ENCODE measurements at places on chromosomes 6 and 20. TPM values are rescaled to one million over a fixed set of nuclear protein-coding genes. Genes with fewer than 3 reads are reported as not detected.

DNA sequence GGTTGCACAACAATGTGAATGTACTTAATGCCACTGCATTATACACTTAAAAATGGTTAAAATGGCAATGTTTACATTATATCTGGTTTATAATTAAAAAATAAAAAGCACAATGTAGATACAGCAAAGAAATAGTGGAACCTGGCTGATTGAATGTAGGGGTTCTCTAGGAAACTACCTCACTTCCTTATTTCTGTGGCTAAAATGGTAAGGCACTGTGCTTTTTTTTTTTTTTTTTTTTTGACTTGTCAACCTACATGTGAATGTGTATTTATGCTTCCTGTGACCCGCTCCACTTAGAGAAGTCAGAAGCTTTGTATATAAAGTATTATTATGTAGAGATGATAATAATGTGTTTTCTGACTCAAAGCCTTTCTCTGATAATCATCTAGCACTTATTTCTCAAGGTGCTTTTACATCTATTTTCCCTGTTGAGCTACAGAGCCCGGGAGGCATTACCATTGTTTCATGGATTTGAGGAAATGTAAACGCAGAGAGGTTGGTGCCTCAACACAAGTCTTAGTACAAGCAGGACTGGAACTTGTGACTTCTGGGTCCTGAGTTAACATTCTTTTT is 55.0 kb downstream of the SOX4 start:
- no peak overlapping the region for H3K27ac ChIP-seq
- no peak overlapping the region for H3K4me3 ChIP-seq
- peaks cover 5% of the 10 kb centered on the region for H3K36me3 ChIP-seq
- peaks cover 3% of the 10 kb centered on the region for H3K4me1 ChIP-seq

DNA sequence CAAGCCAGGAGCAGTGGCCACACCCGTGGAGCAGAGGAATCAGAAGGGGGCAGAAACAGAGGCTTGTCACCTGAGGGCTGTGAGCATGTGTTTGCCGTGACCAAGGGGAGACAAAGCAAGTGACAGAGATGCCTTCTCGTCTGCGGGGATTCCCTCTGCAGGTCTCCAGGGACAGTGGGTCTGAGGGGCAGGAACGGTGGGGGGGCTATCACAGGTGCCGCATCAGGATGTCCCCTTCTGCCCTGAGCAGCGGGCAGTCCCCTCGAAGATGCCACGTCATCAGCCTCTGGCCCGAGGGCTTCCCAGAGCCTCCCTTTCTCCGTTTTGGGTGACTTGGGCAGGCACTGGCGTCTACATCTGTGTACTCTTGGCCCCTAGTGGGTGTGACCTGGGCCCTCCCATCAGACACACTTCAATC is 338.7 kb downstream of the PREX1 start:
- no peaks in the 10 kb centered on the region for H3K4me1 ChIP-seq
- DNase-seq: no peak
- no peak overlapping the region for H3K4me3 ChIP-seq
- no peaks in the 10 kb centered on the region for H3K36me3 ChIP-seq

The ANKRD66 gene
- not detected for total RNA-seq

DNA sequence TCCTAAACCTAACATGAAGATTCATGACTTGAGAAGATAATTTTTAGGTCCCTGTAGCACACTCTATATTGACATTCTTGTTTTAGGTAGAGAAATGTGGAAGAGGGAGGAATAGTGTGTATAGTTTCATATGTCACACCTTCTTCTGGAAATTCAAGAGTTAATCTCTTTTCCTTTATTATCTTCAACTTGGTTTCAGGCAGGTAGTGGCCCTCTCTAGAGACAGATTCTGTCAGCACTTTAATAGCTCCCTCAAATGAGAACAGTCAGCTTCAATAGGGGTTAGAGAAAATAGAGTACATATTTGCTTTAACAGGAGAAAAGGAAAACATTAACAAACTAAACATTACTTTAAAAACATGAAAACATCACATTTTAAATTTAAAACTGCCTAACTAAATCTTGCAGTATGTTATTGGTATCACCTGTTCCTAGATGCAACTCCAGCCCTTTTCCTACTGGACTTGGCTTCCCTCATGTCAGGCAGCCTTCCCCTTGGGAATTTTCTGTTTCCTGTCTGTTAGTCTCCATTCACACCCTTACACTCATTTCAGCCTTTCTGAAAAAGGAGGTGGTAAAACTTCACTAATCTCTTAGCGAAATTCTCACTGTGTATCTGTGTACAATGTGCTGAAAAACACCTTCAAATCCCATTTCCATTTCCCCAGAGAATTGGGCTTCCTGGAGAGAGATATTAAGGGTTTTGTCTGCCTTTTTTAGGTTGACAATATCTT is 192.3 kb upstream of the RNF217 start:
- H3K4me1 ChIP-seq: peaks cover 5% of the 10 kb centered on the region
- H3K4me3 ChIP-seq: no peak overlapping the region
- DNase-seq: no peak
- no peak overlapping the region for H3K27ac ChIP-seq

The SOX18 gene
- 0.21 TPM for total RNA-seq

GRCh38 chr20:20455926-20456325 is 88.0 kb downstream of the INSM1 start:
- H3K27me3 ChIP-seq: no peaks in the 10 kb centered on the region
- no peak overlapping the region for H3K4me3 ChIP-seq
- no peak overlapping the region for H3K27ac ChIP-seq
- H3K36me3 ChIP-seq: no peaks in the 10 kb centered on the region
- DNase-seq: no peak

The MRPL2 gene
- 32.3 TPM for total RNA-seq

The LINC00237 gene
- 0.31 TPM for total RNA-seq

DNA sequence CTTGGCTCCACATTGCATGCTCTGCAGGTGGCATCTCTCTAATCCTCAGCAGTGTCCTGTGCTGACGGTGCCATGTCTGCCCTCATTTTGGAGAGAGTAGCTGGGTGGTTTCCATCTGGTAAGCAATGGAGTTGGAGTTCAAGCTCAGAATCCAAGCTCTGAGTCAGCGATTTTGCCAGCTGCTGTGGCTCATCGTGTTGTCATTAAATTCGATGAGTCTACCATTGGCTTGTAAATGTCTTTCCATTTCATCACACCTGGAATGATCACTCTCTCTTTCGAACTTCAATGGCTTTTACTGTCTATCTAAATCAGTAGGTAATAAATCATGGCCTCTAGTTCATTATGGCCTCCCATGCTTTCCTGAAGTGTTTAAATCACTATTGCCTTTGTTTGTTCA is 378.5 kb upstream of the TSHZ2 start:
- H3K36me3 ChIP-seq: no peaks in the 10 kb centered on the region
- H3K4me1 ChIP-seq: no peaks in the 10 kb centered on the region
- DNase-seq: no peak
- H3K27me3 ChIP-seq: no peaks in the 10 kb centered on the region
- no peak overlapping the region for H3K4me3 ChIP-seq
- H3K27ac ChIP-seq: no peak overlapping the region

DNA sequence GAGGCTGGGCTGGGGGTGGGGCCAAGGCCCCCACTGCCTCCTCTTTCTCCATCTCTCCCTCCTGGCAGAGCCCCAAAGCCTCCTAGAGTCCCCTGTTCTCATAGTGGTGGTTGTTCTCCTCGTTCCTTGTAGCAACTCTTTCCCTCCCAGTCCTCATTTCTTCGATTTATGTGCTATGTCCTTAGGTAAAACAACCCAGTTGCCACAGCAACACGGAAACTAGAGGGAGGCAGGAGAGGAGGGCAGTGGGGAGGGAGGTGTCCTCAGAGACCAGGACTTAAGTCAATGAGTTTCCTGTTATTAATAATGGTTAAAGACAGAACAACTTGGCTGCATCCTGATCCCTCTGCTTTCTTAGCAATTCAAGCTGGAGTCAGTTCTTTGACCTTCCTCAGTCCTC is 161.0 kb downstream of the INSM1 start:
- no peak for DNase-seq
- H3K27me3 ChIP-seq: no peaks in the 10 kb centered on the region
- H3K27ac ChIP-seq: no peak overlapping the region
- no peak overlapping the region for H3K4me3 ChIP-seq
- no peaks in the 10 kb centered on the region for H3K36me3 ChIP-seq

GRCh38 chr20:8115436-8115835 is 16.6 kb upstream of the PLCB1 start:
- H3K4me1 ChIP-seq: no peaks in the 10 kb centered on the region
- DNase-seq: no peak
- H3K4me3 ChIP-seq: no peak overlapping the region

The WFDC5 gene
- not detected for total RNA-seq

GRCh38 chr6:36938536-36938935 is 16.0 kb upstream of the PI16 start:
- no peak overlapping the region for H3K4me3 ChIP-seq
- H3K27me3 ChIP-seq: no peaks in the 10 kb centered on the region
- no peak for DNase-seq
- H3K27ac ChIP-seq: no peak overlapping the region
- 0 out of 2 replicates have a peak, but pooled peaks cover 3% of the 10 kb centered on the region for H3K4me1 ChIP-seq

GRCh38 chr6:17591287-17591686 is 8.8 kb upstream of the FAM8A1 start:
- H3K27ac ChIP-seq: no peak overlapping the region
- no peaks in the 10 kb centered on the region for H3K27me3 ChIP-seq
- H3K4me3 ChIP-seq: no peak overlapping the region

- no peaks in the 10 kb centered on the region for H3K27me3 ChIP-seq
- DNase-seq: no peak
- peaks cover 4% of the 10 kb centered on the region for H3K4me1 ChIP-seq
These were observed 148.1 kb upstream of the HDAC2 start for GRCh38 chr6:114119056-114119455.

DNA sequence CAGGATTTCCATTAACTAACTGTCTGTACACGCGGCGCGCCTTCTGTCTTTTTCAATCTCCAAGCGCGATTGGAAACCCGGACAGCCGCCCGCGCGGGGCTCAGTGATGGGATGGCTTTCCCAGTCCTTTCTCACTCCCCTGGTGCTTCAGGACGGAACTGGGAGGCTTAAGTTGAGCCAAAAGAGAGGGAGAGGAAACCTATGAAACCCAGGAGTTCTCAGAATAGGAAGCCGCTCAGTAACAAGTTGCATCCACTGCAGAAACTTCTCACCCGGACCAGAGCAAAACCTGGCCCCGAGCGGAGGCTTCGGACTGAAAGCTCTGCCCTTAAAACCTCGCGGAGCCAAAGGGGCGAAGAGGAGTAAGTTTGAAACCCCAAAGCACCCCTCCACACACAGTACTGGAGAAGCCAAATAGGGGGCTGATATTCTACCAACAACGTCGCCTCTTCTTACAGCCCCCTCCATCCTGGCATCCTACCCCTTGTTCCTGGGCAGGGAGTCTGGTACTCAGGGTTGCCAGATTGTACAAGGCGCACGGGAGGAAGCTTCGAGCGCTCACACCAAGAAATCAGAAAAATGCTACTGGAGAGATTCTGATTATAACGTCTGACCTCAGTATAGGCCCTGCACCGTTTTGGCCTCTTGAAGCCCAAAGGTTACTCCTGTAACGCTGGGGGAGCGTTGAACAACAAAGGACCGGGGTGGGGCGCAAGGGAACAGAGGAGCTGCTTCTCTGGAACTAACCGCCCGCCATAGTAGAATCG is 906 bp upstream of the COL12A1 start:
- H3K27ac ChIP-seq: no peak overlapping the region
- H3K36me3 ChIP-seq: no peaks in the 10 kb centered on the region
- H3K27me3 ChIP-seq: peaks cover 79% of the 10 kb centered on the region
- H3K4me3 ChIP-seq: peak overlapping the region; percentile 80
- DNase-seq: peak; percentile 60
- peaks cover 32% of the 10 kb centered on the region for H3K4me1 ChIP-seq

The SDC4 gene
- total RNA-seq: 35.4 TPM

DNA sequence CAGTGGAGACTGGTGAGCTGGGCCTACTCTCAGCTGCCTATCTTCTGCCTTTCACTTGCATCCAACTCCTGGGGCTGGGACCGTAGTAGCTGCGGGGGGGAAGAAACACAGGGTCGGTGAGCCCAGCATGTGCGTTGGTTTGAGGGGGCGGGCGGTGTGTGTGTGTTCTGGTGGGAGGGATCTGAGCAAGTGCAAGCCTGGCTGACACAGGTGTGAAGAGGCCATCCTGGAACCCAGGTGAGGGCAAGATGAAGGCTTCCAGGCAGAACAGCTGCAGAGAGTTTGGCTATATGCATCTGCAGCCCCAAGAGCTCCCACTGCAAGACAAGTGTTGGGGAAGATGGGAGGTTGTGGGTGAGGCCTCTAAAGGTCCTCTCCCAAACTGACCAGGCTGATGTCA is 30.6 kb downstream of the MOCS1 start:
- H3K27me3 ChIP-seq: no peaks in the 10 kb centered on the region
- H3K27ac ChIP-seq: no peak overlapping the region
- H3K36me3 ChIP-seq: no peaks in the 10 kb centered on the region

The PGC gene
- total RNA-seq: not detected

- H3K27me3 ChIP-seq: no peaks in the 10 kb centered on the region
- H3K36me3 ChIP-seq: no peaks in the 10 kb centered on the region
- H3K4me1 ChIP-seq: no peaks in the 10 kb centered on the region
- DNase-seq: no peak
These were observed 32.4 kb upstream of the TIAM2 start for GRCh38 chr6:154962753-154963152.

Measured in GM23338 (cell line).